PC-3 (cell line): ENCODE measurements at places on chromosomes 5 and 9. TPM values are rescaled to one million over a fixed set of nuclear protein-coding genes. Genes with fewer than 3 reads are reported as not detected.

GRCh38 chr9:70921136-70921535 is 200.3 kb downstream of the TRPM3 start:
- H3K27ac ChIP-seq, result no peak overlapping the region
- no peak overlapping the region for H3K4me3 ChIP-seq
- no peak for DNase-seq

- H3K4me1 ChIP-seq, result no peaks in the 10 kb centered on the region
- H3K36me3 ChIP-seq, result no peaks in the 10 kb centered on the region
- DNase-seq, result no peak
- no peak overlapping the region for H3K4me3 ChIP-seq
These were observed 458.4 kb upstream of the C9orf72 start for GRCh38 chr9:28031521-28032267.

The QRFP gene
- not detected in 2 replicates for total RNA-seq

GRCh38 chr9:97665742-97666141 is 31.4 kb downstream of the XPA start:
- H3K27me3 ChIP-seq, result no peaks in the 10 kb centered on the region
- no peaks in the 10 kb centered on the region for H3K4me1 ChIP-seq
- peaks cover 62% of the 10 kb centered on the region for H3K36me3 ChIP-seq
- no peak for DNase-seq
- H3K27ac ChIP-seq, result no peak overlapping the region

DNA sequence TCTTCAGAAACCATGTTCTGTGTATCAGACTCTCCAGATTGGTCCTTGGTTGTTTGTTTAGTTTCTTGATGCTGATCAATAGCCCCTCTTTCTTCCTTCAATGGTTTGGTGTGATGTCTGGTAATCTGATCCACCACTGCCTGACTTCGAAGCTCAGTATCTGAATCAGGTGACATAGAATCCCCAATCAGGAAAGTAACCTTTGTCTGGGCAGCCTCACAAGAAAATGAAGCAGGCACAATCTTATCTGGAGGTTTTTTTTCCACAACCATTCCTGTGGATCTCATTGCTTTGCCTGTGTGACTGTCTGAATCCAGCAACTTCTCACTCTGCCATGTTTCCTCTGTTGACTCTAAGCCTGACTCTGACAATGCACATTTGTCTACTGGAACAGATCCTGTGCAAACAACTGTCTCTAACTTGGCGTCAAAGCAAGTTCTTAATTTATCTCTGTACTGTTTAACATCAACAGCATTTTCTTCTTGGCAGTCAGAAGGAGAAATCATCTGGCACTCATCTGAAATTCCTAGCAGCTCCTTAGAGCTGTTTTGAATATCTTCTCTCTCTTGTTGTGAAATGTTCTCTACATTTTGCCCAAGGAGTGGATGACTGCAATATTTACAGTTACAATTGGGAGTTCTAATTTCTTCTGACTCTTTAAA is 37.1 kb upstream of the RAPGEF6 start:
- H3K27me3 ChIP-seq, result no peaks in the 10 kb centered on the region
- H3K27ac ChIP-seq, result no peak overlapping the region
- DNase-seq, result peak; percentile 5
- H3K4me1 ChIP-seq, result no peaks in the 10 kb centered on the region
- H3K36me3 ChIP-seq, result peaks cover 6% of the 10 kb centered on the region; the same call in 1 of the 2 replicates

DNA sequence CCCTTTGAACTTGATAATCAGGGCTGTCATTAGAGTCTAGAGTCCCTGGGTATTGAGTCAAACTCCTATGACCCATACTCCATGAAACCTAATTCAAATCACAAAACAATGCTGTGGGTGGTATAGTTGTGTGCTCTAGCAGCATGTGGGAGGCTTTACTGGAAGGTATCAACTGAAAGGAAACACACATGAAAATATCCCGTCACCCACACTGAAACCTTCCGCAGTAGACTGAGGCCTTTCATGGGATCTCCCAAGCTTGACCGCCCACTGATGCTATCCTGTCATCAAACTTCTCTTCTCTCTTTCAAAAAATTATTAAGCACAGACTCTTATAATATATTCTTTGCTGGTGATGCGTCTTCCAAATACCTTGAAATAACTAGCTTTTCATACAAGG is 569.1 kb upstream of the MEF2C start:
- H3K4me1 ChIP-seq, result peaks cover 3% of the 10 kb centered on the region
- H3K27ac ChIP-seq, result no peak overlapping the region
- H3K4me3 ChIP-seq, result no peak overlapping the region
- H3K27me3 ChIP-seq, result no peaks in the 10 kb centered on the region
- DNase-seq, result no peak

DNA sequence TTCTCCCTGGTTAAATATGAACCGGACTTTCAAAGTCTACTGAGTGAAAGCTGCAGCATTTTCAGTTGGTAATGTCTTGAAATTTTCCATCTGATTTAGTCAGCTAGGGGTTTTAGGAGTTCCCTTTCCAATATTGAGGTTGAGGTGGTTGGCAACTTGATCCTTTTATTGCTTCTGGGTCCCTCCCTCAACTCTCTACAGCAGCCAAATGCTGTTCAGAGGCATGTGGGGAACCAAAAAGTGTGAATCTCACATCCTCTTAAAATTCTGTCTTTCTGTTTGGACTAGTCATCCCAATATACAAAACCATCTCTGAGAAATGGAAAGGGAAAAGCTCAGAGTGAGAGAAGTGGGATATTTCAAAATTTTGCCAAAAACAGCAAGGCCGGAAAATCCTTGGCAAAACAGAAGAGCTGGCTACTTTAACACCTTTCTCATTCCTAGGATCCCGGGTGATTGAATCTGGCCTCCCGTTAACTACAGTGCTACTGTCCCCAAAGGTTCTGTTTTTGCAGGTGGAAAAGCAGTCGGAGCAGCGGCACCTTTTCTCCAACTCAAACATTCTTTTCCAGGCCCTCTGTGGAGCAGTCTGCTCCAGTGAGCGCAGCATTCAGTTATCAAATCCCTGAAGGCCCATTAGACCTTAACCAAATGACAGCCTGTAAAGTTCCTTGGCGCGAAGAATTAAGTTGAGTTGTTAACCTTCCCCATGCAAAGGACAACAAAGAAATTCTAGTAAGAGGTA is 345.9 kb upstream of the NUDT12 start:
- no peak for DNase-seq
- H3K36me3 ChIP-seq, result no peaks in the 10 kb centered on the region
- H3K27me3 ChIP-seq, result no peaks in the 10 kb centered on the region
- H3K4me1 ChIP-seq, result no peaks in the 10 kb centered on the region
- H3K27ac ChIP-seq, result no peak overlapping the region

DNA sequence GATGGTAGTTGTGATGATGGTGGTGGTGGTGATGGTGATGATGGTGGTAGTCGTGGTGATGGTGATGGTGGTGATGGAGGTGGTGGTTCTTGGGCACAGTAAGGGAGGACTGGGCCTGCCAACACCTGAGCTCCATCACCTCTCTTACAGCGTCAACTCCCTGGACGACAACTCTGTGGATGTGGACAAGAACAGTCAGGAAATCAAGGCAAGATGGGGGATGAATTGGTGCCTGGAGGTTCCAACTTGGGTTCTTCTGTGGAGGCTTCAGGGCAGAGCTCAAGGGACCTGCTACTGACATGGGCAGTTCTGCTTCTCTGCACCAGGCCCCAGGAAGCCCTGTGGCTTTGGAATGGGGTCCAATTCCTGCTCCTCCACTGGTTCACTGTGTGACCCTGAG is 17.4 kb downstream of the GPRIN1 start:
- DNase-seq, result no peak
- no peak overlapping the region for H3K27ac ChIP-seq

The LRRC19 gene
- not detected in 2 replicates for total RNA-seq

- no peak overlapping the region for H3K4me3 ChIP-seq
- H3K36me3 ChIP-seq, result no peaks in the 10 kb centered on the region
- no peak for DNase-seq
- no peaks in the 10 kb centered on the region for H3K4me1 ChIP-seq
- no peaks in the 10 kb centered on the region for H3K27me3 ChIP-seq
These were observed 48.3 kb upstream of the EGFL7 start for GRCh38 chr9:136614372-136614922.

- H3K27ac ChIP-seq, result no peak overlapping the region
- no peak for DNase-seq
- H3K36me3 ChIP-seq, result no peaks in the 10 kb centered on the region
- no peaks in the 10 kb centered on the region for H3K4me1 ChIP-seq
These were observed 756.8 kb upstream of the CDH6 start for GRCh38 chr5:30436691-30437090.

DNA sequence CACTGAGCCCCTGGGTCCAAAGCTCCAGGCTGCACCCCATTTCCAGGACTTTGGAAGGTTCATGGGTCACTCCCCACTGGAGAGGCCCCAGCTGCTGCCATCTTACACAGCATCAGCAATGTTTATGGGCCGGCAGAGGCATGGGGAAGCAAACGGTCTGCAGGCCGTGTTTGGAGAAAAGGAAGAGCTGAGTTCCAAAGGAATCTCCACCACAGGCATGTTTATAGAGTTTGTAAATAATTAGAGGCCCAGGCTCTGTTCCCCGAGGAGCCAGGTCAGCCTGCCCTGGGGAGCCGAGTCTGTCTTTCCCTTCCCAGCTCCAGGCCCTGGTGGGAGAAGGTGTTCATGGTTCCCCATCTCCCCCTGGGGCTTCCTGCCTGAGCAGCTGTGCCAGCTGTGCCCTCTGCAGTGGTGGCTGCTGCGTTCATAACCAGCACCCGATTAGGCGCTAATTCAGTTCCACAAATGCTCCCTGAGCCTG is 64.8 kb downstream of the COL27A1 start:
- H3K4me1 ChIP-seq, result peaks cover 39% of the 10 kb centered on the region
- H3K4me3 ChIP-seq, result no peak overlapping the region
- H3K27me3 ChIP-seq, result no peaks in the 10 kb centered on the region
- DNase-seq, result no peak
- H3K36me3 ChIP-seq, result no peaks in the 10 kb centered on the region

The LCN6 gene
- total RNA-seq, result not detected in 2 replicates

- no peaks in the 10 kb centered on the region for H3K36me3 ChIP-seq
- H3K4me3 ChIP-seq, result no peak overlapping the region
- H3K27ac ChIP-seq, result no peak overlapping the region
- no peak for DNase-seq
- no peaks in the 10 kb centered on the region for H3K4me1 ChIP-seq
These were observed 76.1 kb downstream of the SLC1A3 start for GRCh38 chr5:36682499-36682898.

The ZNF367 gene
- total RNA-seq, result 10.8 and 14.0 TPM in 2 replicates

The PCSK5 gene
- total RNA-seq, result not detected in 2 replicates

GRCh38 chr5:81400375-81400774 is 6.4 kb upstream of the ACOT12 start:
- no peak overlapping the region for H3K4me3 ChIP-seq
- no peaks in the 10 kb centered on the region for H3K36me3 ChIP-seq
- no peak overlapping the region for H3K27ac ChIP-seq
- no peaks in the 10 kb centered on the region for H3K4me1 ChIP-seq
- no peaks in the 10 kb centered on the region for H3K27me3 ChIP-seq
- no peak for DNase-seq

GRCh38 chr9:35771534-35771933 is 17.5 kb upstream of the MSMP start:
- H3K27me3 ChIP-seq, result no peaks in the 10 kb centered on the region
- H3K27ac ChIP-seq, result peak overlapping the region; percentile 64
- no peaks in the 10 kb centered on the region for H3K36me3 ChIP-seq
- H3K4me1 ChIP-seq, result peaks cover 37% of the 10 kb centered on the region
- H3K4me3 ChIP-seq, result peak overlapping the region; percentile 22; the same call in 1 of the 2 replicates

The GADD45G gene
- total RNA-seq, result 0.69 and 2.1 TPM in 2 replicates

DNA sequence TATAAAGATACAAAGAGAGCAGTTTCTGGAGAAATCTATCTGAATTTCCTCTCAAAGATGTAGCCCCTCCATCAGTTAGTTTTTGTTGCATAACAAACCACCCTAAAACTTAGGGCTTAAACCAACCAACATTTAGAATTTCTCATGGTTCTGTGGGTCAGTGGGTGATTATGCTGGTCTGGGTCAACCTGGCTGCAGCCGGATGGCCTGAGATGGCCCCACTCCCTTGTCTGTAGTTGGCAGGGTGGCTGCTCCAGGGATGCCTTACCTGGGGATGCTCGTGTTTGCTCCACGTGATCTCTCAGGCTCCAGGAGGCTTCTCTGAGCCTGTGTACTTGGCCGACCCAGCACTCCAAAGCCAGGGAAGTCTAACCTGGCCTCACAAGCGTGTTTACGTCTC is 139.3 kb downstream of the MVB12B start:
- no peaks in the 10 kb centered on the region for H3K4me1 ChIP-seq
- no peak overlapping the region for H3K4me3 ChIP-seq
- no peaks in the 10 kb centered on the region for H3K27me3 ChIP-seq
- DNase-seq, result no peak
- H3K36me3 ChIP-seq, result no peaks in the 10 kb centered on the region

The CCL27 gene
- not detected in 2 replicates for total RNA-seq

DNA sequence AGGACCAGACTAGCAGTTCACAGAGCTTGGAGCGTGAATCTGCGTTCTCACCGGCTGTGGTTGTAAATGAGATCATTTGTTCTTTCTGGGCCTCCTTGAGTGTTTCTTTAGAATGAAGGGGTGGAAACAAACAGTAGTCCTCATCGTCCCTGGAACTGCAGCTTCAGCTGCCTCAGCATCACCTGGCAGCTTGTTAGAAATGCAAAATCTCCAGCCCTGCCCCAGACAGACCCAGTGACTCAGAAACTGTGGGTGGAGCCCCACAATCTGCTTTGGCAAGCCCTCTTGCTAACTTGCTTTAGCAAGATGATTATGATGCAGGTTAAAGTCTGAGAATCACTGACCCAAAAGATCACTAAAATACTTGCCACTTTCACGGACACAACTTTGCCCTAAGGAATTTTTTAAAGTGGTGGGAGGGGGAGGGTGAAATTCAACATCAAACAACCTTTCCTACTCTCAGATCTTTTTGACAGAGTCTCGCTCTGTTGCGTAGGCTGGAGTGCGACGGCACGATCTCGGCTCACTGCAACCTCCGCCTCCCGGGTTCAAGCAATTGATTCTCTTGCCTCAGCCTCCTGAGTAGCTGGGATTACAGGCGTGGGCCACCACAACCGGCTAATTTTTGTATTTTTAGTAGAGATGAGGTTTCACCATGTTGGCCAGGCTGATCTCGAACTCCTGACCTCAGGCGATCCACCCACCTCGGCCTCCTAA is 86.0 kb downstream of the BRINP1 start:
- no peak overlapping the region for H3K4me3 ChIP-seq
- no peak overlapping the region for H3K27ac ChIP-seq
- no peak for DNase-seq
- no peaks in the 10 kb centered on the region for H3K27me3 ChIP-seq
- no peaks in the 10 kb centered on the region for H3K36me3 ChIP-seq
- H3K4me1 ChIP-seq, result no peaks in the 10 kb centered on the region

DNA sequence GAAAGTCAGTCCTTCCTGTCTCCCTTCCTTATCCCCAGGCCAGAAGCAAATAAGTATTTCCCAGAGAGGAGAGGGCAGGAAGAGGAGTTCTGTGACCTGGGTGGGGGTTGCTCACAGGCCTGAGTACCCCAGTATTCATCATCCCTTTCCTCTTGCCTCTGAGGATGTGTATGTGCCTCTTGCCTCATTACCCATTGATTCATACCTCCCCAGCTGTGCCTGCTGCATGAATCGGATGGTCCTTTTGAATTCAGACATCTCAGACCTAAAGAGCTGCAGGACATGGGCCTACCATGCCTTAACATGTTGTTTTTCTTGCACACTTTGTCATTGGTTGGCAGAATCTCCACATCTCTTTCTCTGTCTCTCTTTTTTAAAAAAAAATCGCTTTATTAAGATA is 112.8 kb upstream of the SHB start:
- DNase-seq, result no peak
- peaks cover 29% of the 10 kb centered on the region for H3K4me1 ChIP-seq
- no peaks in the 10 kb centered on the region for H3K36me3 ChIP-seq

The IFNE gene
- total RNA-seq, result 0.33 and 1.6 TPM in 2 replicates
